ENCODE measurements at places on chromosomes 1 and 21.

- DNase-seq = peak; percentile 26
Observed at GRCh38 chr1:116345843-116346242, 27.2 kb upstream of the ATP1A1 start.

DNA sequence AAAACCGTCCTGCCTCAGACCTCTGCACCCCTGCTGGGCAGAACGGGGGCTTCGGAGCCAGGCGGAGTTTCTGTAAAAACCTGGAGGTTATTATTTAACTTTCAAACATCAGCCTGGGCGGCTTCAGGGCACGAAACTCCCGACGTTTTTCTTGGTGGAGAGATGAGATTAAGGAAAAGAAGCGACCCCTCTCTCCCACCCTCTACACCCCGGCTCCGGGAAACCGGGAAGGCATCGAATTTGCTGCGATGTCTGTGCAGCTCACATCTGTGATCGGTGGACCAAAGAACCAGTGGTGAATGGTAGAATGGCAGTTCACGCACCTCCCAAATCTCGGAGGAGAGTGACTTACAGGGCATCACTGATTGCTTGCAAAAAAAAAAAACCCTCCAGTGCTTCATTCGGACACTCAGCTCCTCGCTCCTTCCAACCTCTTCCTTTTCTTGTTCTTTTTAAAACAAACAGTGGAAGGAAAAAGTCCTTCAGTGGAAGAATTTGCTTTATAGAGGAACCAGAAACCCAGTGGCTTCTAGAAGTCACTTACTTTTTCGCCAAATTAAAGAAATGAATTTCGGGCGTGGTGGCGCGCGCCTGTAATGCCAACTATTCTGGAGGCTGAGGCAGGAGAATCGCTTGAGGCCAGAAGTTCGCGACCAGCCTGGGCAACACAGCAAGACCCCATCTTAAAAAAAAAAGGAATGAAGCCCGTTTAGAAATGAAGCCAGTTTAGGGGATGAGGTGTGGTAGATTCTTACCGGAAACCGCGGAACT lies 884 bp downstream of the PHACTR4 start:
- DNase-seq = no peak

DNA sequence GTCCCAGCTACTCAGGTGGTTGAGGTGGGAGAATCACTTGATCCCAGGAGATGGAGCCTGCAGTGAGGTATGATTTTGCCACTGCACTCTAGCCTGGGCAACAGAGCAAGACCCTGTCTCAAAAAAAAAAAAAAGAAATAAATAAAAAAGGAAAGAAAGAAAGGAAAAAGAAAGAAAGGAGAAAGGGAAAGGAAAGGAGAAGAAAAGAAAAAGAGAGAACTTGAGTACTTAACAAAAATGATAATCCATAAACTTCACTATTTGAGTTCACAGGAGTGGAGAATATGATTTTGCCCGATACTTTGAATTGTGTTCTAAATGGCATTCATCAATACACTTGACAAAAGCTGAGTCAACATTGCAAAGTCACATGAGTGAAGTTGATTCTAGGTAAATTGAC lies 23.8 kb upstream of the ZNF281 start:
- no peak for DNase-seq

GRCh38 chr1:51719146-51719545 lies 102.3 kb downstream of the OSBPL9 start:
- DNase-seq = no peak

GRCh38 chr1:185016880-185017279 lies 28.5 kb upstream of the RNF2 start:
- DNase-seq = no peak

GRCh38 chr21:27536319-27536718 lies 569.4 kb upstream of the ADAMTS5 start:
- DNase-seq = no peak

Data from NCI-H748 treated with DMSO at 0.1 percent for 48 hours (cell line).